ENCODE measurements at places on chromosomes 13 and 19. TPM values are rescaled to one million over a fixed set of nuclear protein-coding genes. Genes with fewer than 3 reads are reported as not detected.

SPART gene
- total RNA-seq, result 0.43 TPM

CEACAM3 gene
- total RNA-seq, result not detected

CAPN12 gene
- total RNA-seq, result 5.8 TPM

DNA sequence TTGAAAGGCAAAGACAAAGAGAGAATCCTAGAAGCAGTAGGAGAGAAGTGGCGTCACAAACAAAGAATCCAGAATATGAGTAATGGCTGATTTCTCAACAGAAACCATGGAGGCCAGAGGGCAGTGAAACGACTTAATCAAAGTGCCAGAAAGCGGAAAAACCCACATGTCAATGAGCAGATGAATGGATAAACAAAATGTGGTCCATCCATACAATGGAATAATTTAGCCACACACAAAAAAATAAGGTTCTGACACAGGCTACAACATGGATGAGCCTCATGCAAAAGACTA lies 52.2 kb upstream of the RANBP3 start:
- no peak for DNase-seq

DNA sequence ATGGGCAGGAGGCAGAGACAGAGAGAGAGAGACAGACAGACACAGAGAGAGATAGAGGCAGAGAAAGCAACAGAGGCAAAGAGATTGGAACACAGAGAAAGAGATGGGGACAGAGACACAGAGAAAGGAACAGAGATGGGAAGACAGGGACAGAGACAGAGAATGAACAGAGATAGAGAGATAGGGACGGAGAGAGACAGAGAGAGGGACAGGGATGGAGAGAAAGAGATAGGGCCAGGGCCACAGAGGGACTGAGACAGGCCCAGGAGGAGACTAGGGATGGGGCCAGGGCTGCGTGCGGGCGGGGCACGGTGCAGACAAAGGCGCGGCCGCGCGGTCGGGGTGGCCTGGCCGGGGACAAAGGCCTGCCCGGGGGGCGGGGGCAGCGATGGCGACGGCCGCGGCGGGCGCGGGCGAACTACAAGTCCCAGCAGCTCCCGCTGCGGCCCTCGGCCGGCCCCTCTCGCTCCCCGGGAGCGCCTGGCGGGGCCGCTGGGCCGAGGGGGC lies at the start of gene ZNF358:
ZNF358 (plus strand) TSS at position 459 of the 507 bp plus-strand sequence. CDS start 3,140 bp downstream, outside the sequence.
- peak; percentile 79 for DNase-seq

DNA sequence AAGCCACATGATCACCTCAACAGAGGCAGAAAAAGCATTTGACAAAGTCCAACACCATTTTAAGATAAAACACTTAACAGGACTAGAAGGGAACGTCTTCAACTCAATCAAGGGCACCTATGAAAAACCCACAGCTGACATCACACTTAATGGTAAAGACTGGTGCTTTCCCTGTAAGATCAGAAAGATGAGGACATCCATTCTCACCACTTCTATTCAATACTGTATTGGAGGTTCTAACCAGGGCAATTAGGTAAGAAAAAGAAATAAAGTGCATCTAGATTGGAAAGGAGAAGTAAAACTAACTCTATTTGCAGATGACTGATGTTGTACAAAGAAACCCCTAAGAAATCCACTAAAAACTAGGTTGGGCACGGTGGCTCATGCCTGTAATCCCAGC lies 11.2 kb upstream of the AKAP8 start:
- no peak for DNase-seq

GRCh38 chr13:23600100-23600499 lies 29.9 kb downstream of the TNFRSF19 start:
- DNase-seq, result no peak

- no peak for DNase-seq
These were observed 980.4 kb downstream of the SLITRK5 start for GRCh38 chr13:88651531-88651930.

- no peak for DNase-seq
These were observed 89.0 kb upstream of the CSNK1A1L start for GRCh38 chr13:37194428-37194861.

GRCh38 chr19:43726736-43727592 lies 11.1 kb downstream of the IRGC start:
- peak; percentile 65 for DNase-seq

- no peak for DNase-seq
These were observed 15.6 kb upstream of the NOTCH3 start for GRCh38 chr19:15216363-15216762.
